Right atrium auricular region (tissue), 2 donors: ENCODE measurements at places on chromosomes 6 and 20. TPM values are rescaled to one million over a fixed set of nuclear protein-coding genes. Genes with fewer than 3 reads are reported as not detected.

Gene DUSP15
- total RNA-seq, result 11.6 TPM

Gene RNF8
- 17.0 TPM for total RNA-seq

DNA sequence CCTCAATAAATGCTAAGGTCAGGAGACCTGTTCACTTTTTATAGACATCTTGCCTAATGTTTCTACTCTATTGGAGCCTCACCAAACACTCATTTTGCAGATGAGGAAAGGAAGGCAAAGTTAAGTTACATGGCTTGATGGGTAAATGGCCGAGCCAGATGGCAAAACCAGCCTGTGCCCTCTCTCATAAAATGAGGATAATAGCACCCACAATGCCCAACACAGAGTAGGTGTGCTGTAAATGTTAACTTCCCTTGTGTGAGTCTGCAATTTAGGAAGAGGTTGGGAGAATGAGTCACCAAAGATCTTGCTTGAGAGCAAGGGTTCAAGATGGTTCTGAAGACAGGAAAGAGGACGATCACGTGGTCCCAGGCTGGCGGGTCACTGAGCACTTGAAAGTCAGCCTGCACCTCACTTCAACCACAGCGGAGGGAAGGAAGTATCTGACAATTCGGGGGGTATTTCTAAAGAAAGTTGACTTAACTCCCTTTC, 3.3 kb downstream of the KCNK5 start:
- no peak for DNase-seq

- no peak for DNase-seq
Measured at GRCh38 chr20:13772529-13772928, 12.2 kb downstream of the ESF1 start.

- no peak for DNase-seq
Measured at GRCh38 chr6:129713806-129714333, 3.9 kb upstream of the ARHGAP18 start.

Gene DEFB132
- not detected for total RNA-seq

Gene GPRC6A
- total RNA-seq, result not detected

Gene FAM209B
- not detected for total RNA-seq

GRCh38 chr20:61760321-61760720, 305.4 kb downstream of the TAF4 start:
- DNase-seq, result no peak

GRCh38 chr6:19833947-19834346, 3.2 kb upstream of the ID4 start:
- no peak for DNase-seq

DNA sequence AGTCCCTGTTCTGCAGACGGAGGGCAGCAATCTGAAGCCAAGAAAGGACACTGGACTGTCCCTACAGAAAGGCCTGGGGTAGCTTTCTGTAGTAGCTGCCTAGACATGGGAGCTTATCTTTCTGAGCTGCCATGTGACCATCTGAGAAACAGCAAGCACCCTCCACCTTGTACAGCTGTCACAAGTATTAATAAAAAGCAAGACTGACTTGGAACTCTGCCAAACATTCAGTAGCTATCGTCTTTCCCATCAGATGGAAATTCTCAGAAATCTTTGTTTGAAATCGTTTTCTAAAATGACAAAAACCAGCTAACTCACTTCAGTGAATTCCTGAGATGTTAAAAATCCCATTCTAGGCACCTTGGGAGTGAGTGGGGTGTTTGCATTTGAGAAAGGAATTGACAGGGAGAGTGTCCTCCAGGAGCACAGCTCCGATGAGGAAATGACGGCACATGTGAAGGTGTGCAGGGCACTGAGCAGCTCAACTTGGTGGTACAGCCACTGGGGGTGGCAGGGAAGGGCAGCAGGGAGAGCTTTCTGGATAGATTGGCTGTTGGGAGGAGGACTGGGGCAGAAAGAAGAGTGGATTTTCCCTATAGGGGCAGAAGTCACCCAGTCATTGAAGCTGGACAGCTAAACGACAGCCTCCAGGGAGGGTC, 24.5 kb downstream of the ACSS1 start:
- no peak for DNase-seq

- DNase-seq, result no peak
Measured at GRCh38 chr6:121436960-121437850, 1.8 kb downstream of the GJA1 start.

Gene OR2H1
- not detected for total RNA-seq

DNA sequence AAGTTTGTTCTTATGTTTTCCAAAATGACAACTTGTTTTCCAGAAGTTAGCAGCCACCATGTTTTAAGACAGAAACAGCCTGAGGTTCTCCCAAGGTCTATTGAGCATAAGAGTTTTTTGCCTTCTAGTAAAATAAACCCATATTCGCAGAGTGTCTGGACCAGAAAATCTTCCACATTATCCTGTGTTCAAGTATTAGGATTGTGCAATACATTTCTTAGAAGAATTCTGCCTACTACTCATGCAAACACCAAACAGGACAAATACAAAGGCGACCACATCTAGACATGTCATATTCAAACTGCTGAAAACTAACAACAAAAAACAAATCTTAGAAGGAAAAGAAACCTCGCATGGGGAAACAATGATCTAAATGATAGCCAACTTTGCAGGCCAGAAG, 145.4 kb upstream of the AHI1 start:
- no peak for DNase-seq

DNA sequence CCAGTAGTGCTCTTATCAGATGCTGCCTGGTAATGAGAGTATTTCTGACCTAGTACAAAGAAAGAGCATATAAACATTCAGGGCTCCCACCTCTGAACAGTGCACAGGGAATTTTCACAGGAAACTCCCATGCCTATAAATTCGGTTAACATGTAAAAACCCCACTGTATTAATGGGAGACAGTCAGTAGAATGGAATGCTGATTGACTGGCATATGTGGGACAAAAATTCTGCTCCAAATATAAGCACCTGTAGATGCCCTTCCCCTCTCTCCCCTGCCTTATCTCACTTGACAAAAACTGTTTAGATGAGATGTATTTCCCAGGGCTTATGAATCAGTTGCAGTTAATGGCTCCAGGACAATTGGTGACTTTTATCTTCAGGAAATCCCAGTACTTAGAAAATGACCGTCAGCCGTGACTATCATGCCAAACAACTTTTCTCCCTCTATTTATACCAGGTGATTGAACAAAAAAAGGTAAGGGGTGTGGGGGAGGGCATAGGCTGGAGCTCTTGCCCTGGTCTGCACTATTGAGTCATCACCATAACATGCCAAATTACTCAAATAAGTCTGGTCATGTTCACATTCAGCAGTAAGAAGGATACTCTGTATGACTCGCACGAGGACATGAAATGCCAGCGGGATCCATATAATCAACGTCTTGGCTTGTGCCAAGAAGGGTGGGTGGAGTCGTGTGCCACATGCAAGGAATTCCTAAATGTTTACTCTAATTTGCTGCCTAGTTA, 176.4 kb upstream of the BMP2 start:
- no peak for DNase-seq

- no peak for DNase-seq
Measured at GRCh38 chr6:118562959-118563358, 14.9 kb downstream of the PLN start.

DNA sequence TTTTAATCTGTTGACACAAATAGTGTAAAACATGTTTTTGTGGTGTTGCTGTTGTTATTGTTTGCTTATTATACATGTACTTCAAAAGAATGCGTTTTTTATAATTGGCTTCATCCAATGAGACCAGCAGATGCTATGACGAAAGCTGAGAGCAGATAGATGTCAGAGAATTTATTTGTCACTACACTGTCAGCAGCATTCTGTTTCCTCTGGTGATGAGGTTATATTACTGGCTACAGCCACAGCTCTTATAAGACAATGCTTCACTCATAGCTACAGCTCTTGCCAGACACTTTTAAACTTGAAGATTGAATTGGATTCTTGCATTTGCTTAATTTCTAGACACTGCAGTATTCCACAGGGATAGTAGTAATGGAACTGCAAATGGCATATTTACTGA, 860.5 kb downstream of the TBC1D32 start:
- no peak for DNase-seq
